NCI-H460 (cell line): ENCODE measurements at places on chromosomes 1 and 21.
A peak's percentile ranks its signal among the peaks of the same experiment; 100 is the strongest.

- peak; percentile 30 for DNase-seq
Observed at GRCh38 chr1:168321945-168322344, 41.3 kb downstream of the TBX19 start.

GRCh38 chr1:211632808-211633523 is 42.5 kb downstream of the NEK2 start:
- DNase-seq = no peak

GRCh38 chr1:184907500-184907899 is 66.8 kb downstream of the NIBAN1 start:
- no peak for DNase-seq

- DNase-seq = no peak
Observed at GRCh38 chr1:43214501-43215444, 42.6 kb downstream of the CFAP57 start.

DNA sequence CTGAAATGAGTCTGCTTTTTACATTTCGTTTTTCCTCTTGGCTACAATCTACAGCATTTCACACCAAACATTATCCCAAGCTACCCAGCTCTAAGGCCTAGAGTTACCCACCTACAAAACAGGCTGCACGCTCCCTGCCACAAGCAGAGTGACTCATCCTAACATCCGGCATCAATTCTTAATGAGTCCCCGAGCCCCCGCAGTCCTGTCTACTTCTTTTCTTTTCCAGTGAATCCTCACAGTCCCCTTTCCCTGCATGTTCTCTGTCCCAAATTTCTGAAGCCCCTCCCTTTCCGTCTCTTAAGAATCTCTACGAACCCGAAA is 650 bp downstream of the PCNX2 start:
- DNase-seq = peak; percentile 36

- DNase-seq = no peak
Observed at GRCh38 chr1:6614019-6614928, 743 bp downstream of the PHF13 start.

GRCh38 chr1:211135342-211135950 is 1.5 kb upstream of the KCNH1 start:
- peak; percentile 62 for DNase-seq

DNA sequence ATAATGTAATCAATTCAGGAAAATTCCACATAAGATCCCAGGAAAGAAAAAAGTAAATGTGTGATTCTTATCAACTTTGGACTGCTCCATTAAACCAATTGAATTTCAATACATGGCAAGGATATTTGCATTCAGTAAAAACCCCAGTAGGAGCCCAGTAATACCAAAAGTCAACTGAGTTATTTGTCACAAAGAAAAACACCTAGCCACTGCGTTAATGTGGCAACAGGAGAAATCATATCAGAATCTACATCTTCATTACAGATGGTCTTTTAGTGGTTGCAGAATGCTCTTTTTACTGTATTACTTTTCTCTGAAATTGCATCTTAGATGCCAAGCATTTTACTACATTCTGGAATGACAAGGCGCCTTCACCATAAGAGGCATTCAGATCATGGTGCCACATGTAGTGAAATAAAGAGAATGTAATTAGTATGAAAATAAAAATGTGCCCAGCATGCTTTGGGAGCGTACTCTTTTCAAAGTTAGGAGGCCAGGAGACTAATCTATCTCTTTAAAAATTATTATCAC is 180.7 kb downstream of the PATJ start:
- no peak for DNase-seq
